HCT116 (cell line): ENCODE measurements at places on chromosomes 2 and 18.
A peak's percentile ranks its signal among the peaks of the same experiment; 100 is the strongest.

GRCh38 chr2:111048856-111049768 is 71.6 kb upstream of the BCL2L11 start:
- no peak for DNase-seq

DNA sequence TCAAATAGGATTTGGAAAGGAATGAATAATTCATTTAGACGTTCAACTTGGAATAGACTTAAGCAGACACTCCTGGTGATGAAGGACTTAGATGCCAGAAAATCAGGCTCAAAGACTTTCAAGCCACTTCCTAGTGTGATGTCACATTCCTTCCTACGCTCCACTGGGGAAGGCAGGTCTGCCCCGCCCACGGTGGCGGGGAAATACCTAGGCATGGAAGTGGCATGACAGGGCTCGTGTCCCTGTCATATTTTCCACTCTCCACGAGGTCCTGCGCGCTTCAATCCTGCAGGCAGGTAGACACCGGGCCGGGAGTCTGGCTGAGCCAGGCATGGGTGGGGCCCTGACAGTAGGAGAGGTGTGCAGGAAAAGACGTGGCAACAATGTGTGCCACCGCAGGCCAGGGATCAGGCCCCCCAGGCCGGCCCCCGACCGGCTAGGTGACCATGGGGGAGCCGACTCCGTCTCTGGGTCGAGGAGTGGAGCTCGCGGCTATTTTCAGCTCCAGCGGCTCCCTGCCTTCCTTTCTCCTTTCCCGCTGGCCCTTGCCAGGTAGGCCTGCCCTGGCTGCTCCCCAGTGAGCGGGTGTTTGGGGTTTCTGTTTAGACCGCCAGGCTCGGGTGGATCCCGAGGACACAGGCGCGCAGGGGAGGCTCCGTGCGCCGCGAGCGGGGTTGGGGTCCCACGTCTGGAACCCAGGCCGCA is at the start of gene IL1RL2:
Gene IL1RL2, plus strand, starts transcription at position 233 of the 705 bp plus-strand sequence. CDS start 845 bp downstream, outside the sequence.
- DNase-seq: no peak

GRCh38 chr18:73908323-73908722 is 239.3 kb downstream of the FBXO15 start:
- no peak for DNase-seq

DNA sequence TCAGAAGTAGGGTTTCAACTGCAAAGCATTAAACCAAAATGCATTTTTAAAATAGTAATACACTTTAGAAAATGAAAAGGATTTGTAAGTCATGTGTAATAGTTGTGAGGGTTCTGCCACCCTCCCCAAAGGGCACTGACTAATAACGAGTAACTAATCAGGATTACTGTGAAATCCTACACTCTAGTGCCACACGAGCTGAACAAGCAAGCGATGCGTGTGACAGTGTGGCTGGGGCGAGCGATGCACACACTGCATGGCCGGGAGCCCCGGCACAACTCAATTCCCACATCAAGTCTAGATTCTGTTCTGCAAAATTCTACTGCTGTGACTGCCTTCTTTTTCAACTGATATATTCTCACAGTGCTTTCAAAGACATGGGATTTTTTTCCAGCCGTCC is 156.4 kb downstream of the SEPTIN10 start:
- no peak for DNase-seq

GRCh38 chr2:236177604-236177966 is 9.4 kb upstream of the GBX2 start:
- DNase-seq: peak; percentile 70

GRCh38 chr2:119700866-119701265 is 21.9 kb downstream of the TMEM177 start:
- no peak for DNase-seq

GRCh38 chr2:72006188-72006736 is 141.4 kb downstream of the CYP26B1 start:
- no peak for DNase-seq

GRCh38 chr18:11392292-11392691 is 217.1 kb upstream of the SLC35G4 start:
- peak; percentile 43 for DNase-seq

DNA sequence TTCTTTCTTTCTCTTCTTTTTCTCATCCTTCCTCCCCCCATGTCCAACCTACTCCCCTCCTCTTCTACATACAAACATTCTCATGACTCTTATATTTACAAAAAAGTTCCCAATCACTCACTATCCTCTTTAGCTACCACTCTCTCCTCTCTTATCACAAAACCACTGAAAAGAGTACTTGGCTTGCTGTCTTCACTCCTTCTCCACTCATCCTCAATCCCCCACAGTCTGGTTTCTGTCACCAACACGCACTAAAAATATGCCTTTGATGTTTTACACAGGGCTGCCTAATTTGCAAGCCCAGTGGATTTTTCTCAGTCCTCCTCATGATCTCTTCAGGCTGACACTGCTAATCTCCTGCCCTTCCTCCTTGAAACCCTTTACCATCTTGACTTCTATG is 159.5 kb downstream of the TNS1 start:
- DNase-seq: no peak

- no peak for DNase-seq
These were observed 40.7 kb upstream of the NEMP2 start for GRCh38 chr2:190575263-190575662.

- DNase-seq: no peak
These were observed 1.6 kb upstream of the ADRA2B start for GRCh38 chr2:96117701-96118588.

- DNase-seq: no peak
These were observed 347.1 kb downstream of the TXNL1 start for GRCh38 chr18:56291294-56291693.

GRCh38 chr2:135248611-135249010 is 196.5 kb downstream of the RAB3GAP1 start:
- DNase-seq: no peak

DNA sequence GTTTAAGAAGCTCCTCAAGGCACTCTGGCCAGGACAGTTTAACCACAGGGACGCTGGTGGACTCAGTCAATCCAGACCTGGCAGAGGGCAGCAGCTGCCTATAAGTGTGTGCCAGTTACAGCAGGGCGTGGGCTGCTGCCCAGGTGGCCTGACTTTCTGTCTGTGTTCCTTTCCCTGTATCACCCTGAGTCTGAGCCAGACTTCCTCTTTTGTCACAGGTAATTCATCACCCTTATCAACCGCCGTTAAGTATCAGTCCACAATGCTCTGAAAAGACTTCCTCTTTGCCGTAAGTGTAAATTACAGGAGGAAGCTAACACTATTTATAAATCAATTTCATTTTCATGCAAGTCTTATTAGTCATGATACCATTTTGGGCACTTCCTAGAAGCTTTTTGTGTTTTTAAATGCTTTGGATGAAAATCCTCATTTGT is 7.0 kb downstream of the LPIN1 start:
- no peak for DNase-seq

GRCh38 chr2:15667809-15668556 is 76.3 kb downstream of the DDX1 start:
- no peak for DNase-seq
